ENCODE measurements at places on chromosomes 4 and X.
A peak's percentile ranks its signal among the peaks of the same experiment; 100 is the strongest.

GRCh38 chr4:112940336-112940735 lies 109.1 kb upstream of the ANK2 start:
- DNase-seq, result no peak

DNA sequence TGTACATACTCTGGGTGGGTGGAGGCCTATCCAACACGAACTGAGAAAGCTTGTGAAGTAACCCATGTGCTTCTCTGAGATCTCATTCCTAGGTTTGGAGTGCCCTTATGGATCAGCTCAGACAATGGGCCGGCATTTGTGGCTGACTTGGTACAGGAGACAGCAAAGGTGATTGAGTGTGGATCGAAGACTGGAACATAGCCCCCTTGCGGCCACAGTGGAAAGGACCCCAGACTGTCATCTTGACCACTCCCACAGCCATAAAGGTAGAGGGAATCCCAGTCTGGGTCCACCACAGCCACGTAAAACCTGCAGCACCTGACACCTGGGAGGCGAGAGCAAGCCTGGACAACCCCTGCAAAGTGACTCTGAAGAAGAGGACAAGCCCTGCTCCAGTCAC lies 598.0 kb upstream of the AADAT start:
- no peak for DNase-seq

DNA sequence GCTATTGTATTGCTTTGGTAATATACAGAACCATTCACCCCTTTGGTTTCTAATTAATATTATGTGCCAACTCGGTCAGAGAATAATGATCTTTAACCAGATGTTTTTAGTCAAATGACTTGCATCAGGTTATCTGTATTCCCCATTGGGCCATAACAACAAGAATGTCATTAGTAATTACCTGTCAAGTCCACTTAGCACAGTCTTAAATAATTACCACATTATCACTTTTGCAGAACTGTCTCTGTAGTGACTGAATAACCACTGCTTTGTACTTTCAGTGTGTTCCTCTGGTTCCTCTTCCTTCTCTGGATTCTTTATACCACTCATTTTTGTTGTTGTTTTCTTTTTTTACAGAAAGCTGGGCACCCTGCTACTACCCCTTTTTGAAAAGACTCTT lies 257.7 kb upstream of the SPOCK3 start:
- DNase-seq, result no peak

- peak; percentile 23 for DNase-seq
Observed at GRCh38 chr4:1216869-1217294, 32.0 kb downstream of the CTBP1 start.

DNA sequence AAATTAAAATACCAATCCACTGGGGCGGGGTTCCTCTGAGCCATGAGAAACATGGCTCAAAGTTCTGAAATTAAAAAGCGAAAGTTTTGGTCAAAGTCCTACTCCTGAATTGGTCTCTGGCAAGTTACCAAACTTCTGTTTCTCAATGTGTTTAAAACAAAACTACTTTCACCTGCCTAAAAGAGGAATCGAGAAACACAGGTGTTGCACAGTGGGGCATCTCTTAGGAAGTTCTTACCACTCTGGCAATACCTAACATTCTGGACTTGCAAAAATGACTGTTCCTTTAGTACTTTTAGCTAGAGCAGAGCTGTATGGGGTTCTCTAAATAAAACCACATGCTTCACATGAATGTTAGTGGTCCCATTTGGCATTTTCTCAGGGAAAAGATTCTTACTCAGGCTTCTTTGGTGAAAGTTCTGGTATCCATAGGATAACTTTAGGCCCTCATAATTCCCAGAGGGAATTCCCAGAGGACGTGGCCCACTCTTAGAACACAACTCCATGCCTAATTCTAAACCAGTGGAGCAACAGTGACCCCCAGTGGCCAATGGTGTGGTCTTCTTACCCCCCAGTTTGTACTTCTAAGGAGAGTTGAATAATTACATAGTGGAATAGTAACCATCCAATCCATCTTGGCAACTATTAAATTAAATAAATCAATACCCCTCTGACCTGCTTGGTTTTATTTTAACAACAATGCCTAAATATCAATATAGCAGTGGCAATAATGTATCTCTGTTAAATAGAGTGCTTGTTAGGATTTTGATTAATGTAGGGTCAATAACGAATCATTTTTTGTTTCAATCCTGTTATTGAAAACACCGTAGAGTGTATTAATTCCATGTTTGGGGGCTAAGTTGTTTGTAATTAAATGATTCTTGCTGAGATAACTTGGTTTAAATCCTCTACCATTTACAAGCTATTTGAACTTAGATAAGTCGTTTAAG lies 21.9 kb downstream of the BMP3 start:
- DNase-seq, result no peak

DNA sequence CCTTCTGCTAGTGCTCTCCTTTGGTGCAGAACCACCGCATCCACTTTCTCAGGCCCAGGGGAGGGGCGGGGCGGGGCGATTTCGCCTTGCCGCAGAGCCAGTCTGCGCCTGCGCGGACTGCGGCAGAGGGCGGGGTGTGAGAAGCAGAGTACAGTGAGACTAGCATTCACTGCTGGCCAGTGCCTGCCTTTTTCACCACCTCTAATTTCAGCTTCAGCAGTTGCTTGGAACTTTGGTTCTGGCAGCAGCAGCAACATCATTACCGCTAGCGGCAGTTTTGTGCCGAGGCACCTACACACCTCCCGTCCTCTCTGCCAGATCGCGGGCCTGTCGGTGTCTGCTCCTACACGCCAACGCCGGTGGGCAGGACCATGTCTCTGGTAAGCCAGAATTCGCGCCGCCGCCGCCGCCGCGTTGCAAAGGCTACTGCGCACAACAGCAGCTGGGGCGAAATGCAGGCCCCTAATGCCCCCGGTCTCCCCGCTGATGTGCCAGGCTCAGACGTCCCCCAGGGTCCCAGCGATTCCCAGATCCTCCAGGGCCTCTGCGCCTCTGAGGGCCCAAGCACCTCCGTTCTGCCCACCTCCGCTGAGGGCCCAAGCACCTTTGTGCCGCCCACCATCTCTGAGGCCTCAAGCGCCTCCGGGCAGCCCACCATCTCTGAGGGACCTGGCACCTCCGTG lies at the start of gene MAGEE1:
Gene MAGEE1, plus strand, starts transcription at position 151 of the 683 bp plus-strand sequence. Its CDS starts 221 bp downstream, at position 372.
- peak; percentile 47 for DNase-seq

- DNase-seq, result no peak
Observed at GRCh38 chrX:114075073-114075673, 508.7 kb upstream of the HTR2C start.

DNA sequence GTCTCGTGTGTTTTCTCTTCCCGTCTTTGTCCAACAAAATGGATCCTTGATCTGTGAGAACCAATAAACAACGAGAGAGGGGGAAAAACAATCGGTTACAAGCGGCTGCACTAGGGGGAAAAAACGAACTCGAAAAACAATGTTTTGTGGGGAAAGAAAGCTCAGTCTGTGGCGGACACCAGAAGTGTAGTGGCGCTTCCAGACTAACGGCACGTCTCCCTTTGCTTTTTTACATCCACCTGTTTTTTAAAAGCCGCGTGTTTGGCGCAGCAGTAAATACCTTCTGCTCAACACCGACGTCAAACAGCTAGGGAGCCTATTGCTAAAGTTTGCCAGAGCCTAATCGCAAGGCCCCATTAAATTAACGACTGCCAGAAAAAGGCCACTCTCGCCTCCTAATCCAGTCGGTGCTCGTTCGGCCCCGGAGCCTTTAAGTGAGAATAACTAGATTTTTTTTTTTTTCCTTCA lies 3.3 kb downstream of the NKX6-1 start:
- no peak for DNase-seq

GRCh38 chr4:16684935-16685334 lies 213.5 kb downstream of the LDB2 start:
- no peak for DNase-seq

- DNase-seq, result peak; percentile 10
Observed at GRCh38 chr4:11505221-11505971, 76.7 kb upstream of the HS3ST1 start.

DNA sequence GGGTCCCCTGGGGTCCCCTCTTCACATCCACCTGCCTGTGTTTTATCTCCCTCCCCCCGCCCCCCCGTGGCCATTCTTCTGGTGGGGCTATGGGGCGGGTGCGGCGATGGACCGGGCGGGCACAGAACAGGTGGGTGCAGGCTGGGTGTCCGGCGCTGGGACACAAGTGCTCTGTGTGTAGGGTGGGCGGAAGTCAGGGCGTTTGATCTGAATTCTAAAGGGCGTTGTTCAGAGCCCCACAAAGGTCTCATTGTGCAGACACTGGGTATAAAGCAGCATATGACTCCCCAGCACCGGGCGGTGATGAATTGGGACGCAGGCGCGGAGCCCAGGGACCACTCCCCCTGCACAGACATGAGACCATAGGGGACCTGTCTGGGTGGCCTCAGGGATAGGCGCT lies at the start of gene GJB1:
Gene GJB1, plus strand, starts transcription at position 296 of the 400 bp plus-strand sequence. CDS start 484 bp downstream, outside the sequence.
- no peak for DNase-seq

DNA sequence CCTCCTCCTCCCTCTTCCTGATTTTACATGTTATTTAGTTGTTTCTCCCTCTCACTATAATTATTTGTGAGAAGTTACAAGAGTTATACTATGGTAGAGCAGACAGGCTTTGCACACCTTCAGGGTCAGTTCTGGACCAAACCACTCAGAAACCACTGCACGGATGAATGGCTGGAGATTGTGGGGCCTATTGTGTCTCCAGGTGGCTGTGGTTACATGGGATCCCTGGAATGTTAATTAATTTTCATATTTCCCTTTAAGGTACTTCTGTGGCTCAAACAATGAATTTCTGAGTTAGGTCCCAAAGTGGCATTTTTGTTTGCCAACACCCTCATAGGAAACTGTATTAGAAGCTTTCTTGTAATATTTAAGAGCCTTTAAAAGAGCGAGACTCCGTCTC lies 151.9 kb downstream of the BMPR1B start:
- no peak for DNase-seq
